Common myeloid progenitor, CD34-positive (primary cell): ENCODE measurements at places on chromosomes 11 and 22.

GRCh38 chr11:8758619-8759169 lies 76.1 kb downstream of the RPL27A start:
- no peak for DNase-seq

GRCh38 chr11:72704028-72704782 lies 30.0 kb upstream of the PDE2A start:
- no peak for DNase-seq

- DNase-seq = no peak
Observed at GRCh38 chr22:27385261-27385998, 416.1 kb downstream of the MN1 start.

DNA sequence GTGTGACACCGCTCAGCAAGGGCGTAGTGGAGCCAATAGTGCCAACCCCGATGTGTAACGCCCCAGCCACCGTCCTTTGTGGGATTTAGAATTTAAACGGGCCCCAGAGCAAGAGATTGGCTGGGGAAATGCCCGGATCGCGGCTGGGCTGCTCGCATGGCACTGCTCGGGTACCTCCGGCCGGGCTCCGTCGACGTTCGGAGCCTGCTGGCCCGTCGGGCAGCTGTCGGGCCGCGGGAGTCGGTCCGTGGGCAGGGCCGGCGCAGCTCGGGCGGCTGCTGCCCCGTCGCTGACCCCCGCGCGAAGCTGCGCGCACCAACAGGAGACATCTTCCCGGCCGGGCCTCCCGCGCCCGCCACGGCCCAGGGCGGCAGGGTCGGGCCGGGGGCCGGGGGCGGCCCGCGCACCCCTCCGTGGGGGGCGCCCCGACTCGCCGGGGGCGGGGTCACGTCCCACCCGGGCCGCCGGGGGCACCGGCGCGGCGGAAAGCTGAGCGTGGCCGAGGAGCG lies 1.3 kb upstream of the KDM2A start:
- DNase-seq = peak; percentile 58

- DNase-seq = no peak
Observed at GRCh38 chr11:16561150-16561549, 177.3 kb upstream of the C11orf58 start.

DNA sequence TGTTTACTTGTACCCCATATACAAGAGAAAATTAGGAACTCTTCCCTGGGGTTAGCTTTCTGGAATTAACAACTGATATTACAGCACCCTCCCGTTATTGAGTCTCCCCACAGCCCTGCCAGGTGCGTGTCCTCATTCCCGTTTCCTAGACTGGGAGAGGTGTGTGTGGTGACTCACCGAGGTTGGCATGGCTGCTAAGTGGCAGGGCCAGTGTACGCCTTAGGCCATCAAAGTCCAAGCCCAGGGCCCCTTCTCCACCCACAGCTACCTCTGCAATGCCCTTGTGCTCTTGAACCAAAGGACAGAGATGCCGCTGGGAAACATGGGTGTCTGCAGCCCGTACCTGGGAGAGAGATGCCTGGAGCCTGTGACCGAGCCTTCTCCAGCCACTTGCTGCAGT lies 12.3 kb downstream of the IFT27 start:
- DNase-seq = no peak

DNA sequence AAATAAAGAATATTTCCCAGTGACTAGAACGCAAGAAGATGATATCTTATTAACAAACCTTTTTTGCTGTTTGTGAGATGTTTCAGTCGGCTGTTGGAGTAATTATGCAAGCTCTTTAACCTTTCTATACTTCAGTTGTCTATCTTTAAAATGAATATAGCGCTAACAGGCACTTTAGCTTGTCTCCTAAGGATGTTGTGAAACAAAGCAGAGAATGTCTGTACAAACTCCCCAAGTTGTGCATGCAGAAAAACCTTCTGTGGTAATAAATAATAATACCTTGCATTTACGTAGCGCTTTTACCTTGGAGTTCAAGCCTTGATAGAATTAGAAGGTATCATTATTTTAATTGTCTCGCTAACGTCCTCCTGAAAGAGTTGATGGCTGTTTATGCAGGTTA lies 1.9 kb upstream of the KDM2A start:
- DNase-seq = no peak

GRCh38 chr11:95483339-95483738 lies 252.3 kb upstream of the SESN3 start:
- DNase-seq = no peak
